Activated CD8-positive, alpha-beta T cell treated with anti-CD3 and anti-CD28 coated beads, Interleukin-2, amount 10 ng/mL, durations not matched to agents 7 days and 5 days (primary cell): ENCODE measurements at places on chromosomes 12 and 14.
A peak's percentile ranks its signal among the peaks of the same experiment; 100 is the strongest.

- DNase-seq, result no peak
Observed at GRCh38 chr12:124442772-124443445, 124.5 kb downstream of the NCOR2 start.

DNA sequence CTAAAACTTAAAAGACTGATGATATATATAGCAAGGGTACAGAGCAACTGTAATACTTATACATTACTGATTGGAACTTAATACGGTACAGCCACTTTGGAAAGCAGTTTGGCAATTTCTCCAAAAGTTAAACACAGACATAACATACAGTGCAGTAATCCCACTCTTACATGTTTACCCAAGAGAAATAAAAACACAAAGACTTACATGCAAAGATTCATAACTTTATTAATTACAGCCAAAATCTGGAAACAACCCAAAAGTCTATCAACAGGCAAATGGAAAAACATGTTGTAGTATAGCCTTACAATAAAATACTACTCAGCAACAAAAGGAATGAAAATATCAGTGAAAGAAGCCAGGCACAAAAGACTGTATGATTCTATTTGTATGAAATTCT, 84.6 kb downstream of the GARIN6 start:
- DNase-seq, result no peak

DNA sequence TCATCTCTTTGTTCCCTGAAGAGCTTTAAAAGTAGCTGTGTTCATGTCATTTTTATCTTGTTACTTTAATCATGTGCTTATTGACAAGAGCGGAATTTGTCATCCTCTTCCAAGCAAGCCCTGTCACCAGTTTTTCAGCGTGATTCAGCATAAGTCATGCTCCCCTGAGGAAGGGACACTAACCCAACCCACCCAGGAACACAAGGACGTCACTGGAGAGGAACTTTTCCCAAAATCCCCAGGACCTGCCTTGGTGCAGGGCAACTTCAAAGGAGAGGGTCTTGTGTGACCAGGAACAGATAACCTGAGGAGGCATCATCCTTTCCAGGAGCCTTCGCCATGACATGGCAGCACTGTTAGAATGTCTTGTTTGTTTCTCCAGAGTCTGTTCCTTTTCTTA, 107.1 kb upstream of the DIO3 start:
- no peak for DNase-seq

DNA sequence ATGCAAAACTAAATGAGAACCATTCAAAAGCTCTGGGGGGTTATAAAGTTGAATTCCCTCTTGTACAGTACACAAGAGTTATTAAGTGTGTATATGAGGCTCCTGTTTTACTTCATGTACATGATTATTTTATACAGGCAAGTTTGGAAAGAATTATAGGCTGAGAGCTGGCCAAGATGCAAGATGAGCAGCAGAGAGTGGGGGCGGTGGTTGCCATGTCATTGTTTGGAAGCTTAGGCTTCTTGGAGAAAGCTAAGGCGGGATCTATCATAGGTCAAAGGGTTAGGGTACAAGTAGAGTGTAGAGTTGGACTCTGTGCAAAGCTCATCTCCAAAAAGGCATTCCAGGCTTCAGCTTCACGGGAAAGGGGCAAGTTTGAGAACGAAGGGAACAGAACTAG, 297.1 kb upstream of the TBX3 start:
- no peak for DNase-seq

DNA sequence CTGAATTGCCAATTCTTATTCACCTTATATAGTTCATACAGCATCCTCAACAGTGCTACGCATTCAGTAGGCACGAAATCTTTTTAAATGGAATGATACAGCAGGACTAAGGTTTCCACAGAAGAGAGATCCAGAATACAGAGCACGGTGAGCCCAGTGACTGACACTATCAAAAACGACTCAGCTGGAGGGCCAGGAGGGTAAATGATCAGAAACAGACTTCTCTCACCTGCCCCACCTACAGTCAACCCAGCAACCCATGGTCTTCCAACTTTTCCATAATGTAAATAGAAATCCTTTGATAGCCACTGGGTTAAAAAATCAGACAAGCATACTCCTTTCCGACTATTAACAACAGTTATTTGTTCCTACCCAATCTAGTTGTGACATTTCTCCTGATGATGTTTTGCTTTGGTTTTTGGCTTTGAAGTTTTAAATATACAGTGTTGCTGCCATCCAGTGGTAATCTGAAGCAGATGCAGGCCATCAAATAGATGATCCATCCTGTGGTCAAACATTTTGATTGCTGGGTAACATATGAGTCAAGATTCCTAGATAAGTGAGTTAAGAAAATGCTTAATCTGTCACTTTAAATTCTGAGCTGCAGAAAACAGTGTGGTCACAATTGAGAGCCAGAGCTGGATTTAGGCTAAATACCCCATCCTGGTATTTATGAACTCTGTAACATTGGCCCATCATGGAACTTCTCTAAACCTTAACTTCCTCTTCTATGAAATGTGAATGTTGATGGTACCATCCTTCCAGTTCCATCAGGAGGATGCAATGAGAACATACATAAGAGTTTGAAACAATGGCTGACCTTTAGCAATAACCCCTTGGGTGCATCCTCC, 42.0 kb downstream of the GPHB5 start:
- DNase-seq, result no peak

DNA sequence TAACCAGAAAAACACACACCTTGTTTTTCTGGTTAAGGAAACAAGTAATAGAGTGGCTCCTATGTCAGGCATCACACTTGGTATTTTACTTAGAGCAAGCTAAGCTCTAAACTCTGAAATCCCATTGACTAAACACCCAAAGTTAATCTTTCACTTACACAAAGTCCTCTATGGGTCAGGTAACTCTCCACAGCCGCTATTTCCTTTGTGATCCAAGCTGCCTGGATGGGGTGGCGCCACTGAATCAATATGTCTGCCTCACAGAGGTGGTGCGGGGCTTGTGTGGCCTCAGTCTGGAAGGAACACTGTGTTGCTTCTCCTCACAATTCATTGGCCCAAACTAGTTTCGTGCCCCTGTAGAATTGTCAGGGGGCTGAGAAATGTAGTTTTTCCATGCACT, 160.0 kb upstream of the E2F7 start:
- no peak for DNase-seq

- peak; percentile 43 for DNase-seq
Observed at GRCh38 chr14:92759679-92760523, 11.5 kb upstream of the LGMN start.

- DNase-seq, result no peak
Observed at GRCh38 chr12:87381742-87382141, 647.5 kb downstream of the C12orf50 start.

DNA sequence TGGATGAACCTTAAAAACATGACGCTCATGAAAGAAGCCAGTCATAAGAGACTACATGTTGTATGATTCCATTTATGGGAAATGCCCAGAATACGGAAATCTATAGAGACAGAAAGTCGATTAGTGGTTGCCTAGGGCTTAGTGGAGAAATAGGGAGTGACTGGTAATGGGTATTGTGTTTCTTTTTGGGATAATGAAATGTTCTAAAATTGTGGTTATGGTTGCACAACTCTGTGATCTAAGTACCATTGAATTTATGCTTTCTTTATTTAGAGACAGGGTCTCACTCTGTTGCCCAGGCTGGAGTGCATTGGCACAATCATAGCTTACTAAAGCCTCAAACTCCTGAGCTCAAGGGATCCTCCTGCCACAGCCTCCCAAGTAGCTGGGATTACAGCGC, 8.0 kb downstream of the RBMS2 start:
- DNase-seq, result no peak

DNA sequence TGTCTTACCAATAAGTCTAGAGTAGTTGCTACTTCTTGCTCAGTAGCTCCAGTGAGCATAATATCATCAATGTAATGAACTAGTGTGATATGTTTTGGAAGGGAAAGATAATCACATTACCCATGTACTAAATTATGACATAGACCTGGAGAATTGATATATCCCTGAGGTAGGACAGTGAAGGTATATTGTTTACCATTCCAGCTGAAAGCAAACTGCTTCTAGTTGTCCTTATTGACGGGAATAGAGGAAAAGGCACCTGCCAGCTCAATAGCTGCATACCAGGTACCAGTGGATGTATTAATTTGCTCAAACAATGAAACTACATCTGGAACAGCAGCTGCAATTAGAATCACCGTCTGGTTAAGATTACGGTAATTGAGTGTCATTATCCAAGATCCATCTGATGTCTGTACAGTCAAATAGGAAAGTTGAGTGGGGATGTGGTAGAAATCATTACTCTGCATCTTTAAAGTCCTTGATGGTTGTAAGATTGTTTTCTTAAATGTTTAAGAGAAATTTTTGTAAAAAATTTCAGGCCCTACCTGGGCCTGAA, 100.0 kb upstream of the ARHGAP5 start:
- DNase-seq, result no peak

GRCh38 chr14:81122326-81122725, 98.4 kb downstream of the GTF2A1 start:
- DNase-seq, result no peak

GRCh38 chr12:47991106-47992061, 12.9 kb downstream of the COL2A1 start:
- no peak for DNase-seq

- DNase-seq, result no peak
Observed at GRCh38 chr12:43653917-43654316, 101.9 kb upstream of the ADAMTS20 start.

- no peak for DNase-seq
Observed at GRCh38 chr12:57470970-57471656, 8.6 kb downstream of the ARHGAP9 start.

GRCh38 chr12:22729957-22730443, 105.0 kb downstream of the ETNK1 start:
- DNase-seq, result no peak

DNA sequence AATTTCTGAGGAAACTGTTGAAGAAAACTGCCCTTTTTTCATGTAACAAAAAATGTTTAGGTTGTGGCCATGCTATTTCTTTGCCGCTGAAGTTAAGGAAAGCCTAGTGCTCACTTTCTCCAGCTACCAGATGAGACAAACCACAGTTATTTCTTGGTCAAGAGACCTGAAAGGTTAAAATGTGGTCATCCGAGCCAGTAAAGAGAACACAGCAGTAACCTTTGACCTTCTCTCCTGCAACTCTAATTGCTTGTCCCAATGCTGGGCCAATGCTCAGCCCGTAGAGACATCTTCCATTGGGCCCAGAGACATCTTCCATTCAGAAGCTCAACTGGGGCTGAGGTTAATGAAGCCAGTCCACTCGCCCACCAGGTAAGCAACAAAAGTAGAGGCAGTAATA, 109.8 kb upstream of the CPSF6 start:
- no peak for DNase-seq

DNA sequence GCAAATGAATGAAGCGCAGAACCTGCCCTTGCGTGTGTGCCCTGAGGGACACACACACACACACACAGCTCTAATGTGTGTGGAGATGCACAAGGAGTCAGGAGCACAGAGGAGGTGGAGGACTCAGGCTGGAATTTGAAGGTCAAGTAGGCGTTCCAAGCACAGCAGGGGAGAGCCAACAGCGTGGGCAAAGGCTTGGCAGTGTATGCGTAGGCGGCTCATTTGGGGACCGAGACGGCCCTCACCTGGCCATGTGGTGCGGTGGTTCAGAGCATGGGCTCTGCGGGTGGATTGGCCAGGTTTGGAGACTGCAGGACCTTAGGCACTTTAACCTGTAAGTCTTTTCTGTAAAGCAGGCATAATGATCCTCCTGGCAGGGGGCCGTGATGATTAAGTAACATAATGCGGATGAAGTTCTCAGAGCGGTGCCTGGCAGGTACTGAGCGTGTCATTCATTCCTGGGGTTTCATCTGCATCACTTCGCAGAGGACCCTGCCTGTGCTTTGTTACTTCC, 69.5 kb upstream of the SLC24A4 start:
- DNase-seq, result no peak

GRCh38 chr12:25372002-25372401, 121.3 kb upstream of the KRAS start:
- no peak for DNase-seq

DNA sequence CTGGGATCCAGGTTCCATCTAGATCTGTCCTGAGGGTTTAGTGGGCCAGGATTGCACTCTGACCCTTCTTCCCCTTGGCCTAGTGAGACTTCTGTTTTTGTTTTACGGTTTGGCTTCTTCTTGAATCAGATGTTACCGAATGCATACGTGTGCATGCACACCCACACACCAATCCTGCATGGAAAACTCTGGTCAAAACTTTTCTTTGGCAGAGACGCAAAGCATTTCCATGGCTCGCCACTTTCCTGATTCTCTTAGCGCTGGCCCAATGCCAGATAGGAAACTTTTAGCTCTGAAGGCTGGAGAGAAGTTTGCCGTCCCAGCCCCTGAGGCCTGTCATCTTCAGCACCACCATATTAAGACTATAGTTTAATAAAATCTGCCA, 67.4 kb upstream of the ACTN1 start:
- DNase-seq, result no peak

DNA sequence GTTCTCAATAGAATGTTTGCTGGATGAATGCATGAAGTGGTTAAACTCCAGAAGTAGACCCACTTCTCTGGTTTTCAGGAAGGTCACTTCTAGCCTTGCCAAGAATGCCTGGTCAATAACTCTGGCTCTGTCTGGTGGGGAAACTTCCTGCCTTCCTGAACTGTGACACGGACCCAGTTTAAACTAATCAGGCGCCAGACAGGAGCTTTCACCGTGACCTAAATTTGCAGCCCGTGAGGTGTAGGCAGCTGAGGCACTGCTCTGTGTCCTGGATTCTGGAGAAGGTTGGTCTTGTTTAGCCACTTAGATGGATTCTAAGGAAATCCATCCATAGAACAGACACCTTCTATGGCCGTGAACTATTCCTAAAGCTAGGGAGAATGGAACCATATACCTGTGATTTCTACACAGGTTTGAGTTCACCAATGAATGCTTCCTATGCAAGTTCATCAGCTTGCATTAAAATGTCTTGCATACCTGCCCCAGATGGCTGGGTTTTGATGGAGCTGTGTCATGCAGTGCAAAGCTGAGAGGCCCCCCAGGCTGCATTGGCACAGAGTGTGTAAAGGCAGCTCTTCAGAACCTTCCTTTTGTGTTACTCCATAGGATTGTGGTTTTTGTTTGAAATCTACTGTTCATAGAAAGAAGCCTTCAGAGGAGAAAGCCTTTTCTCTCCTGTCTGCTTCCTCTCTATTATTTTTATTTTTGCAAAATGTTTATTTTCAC, 4.4 kb downstream of the CHST11 start:
- DNase-seq, result no peak
